Tibial nerve (tissue), 4 donors: ENCODE measurements at places on chromosomes 2 and 18.

- no peak for DNase-seq
Measured at GRCh38 chr2:119249311-119249710, 25.7 kb downstream of the STEAP3 start.

- no peak for DNase-seq
Measured at GRCh38 chr2:237594514-237594871, 4.0 kb upstream of the RAB17 start.

DNA sequence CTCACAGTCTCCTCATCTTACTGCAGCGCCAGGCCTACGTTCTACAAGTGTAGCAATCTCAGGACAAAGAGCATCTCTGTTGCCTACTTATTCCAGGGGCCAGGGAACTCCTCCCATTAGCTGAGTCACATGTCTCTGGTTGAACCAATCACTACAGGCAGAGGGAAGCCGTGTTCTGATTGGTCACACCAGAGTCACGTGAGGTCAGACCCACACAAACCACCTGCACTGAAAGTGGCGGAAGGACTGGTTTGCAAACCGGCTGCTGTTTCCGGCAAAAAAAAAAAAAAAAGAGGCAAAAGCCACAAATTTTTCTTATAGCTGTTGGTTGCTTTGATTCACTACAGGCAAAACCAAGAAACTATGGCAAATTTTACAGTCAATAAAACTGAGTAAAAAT lies 21.9 kb upstream of the USP14 start:
- DNase-seq, result no peak

DNA sequence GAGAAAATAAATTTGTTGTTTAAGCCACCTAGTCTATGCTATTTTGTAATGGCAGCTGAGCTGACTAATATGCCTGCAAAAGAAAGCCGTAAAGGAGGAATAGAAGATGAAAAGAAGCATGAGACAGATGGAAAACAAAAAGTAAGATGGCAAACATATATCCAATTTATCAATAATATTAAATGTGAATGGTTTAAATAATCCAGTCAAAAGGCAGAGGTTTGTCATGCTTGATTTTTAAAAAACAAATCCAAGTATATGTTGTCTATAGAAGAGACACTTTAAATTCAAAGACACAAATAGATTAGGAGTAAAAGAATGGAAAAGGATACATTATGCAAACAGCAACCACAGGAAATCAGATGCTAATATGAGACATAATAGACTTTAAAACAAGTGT lies 35.4 kb upstream of the EMILIN2 start:
- no peak for DNase-seq

- no peak for DNase-seq
Measured at GRCh38 chr18:49976001-49976400, 162.7 kb upstream of the ACAA2 start.

DNA sequence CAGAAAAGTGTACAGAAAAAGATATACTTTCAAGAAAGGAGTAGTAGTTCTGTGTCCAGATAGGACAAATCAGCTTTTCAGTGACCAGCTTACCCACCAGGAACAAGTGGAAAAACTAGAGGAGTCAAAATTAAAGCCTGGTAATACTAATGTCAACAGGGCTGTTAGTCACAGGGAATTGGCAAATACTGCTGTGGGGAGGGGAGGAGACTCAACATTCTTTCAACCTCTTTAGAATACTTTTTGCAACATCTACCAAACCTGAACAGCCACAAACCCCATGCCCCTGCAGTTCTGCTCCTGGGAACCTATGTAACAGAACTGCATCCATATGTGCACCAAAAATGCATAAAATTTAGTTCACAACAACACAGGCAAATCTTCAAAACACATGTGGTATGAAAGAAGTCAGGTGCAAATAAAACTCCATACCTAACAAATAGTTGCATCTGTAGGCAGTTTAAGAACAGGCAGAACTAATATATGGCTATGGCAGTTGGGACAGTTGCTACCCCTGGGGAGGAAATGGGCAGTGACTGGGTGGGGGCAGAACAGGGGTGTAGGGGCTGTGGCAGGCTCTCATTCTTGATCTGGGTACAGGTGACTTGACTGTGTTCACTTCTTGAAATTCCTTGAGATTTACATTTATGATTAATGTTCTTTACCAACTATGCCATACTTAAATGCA lies 9.7 kb downstream of the CMPK2 start:
- no peak for DNase-seq

DNA sequence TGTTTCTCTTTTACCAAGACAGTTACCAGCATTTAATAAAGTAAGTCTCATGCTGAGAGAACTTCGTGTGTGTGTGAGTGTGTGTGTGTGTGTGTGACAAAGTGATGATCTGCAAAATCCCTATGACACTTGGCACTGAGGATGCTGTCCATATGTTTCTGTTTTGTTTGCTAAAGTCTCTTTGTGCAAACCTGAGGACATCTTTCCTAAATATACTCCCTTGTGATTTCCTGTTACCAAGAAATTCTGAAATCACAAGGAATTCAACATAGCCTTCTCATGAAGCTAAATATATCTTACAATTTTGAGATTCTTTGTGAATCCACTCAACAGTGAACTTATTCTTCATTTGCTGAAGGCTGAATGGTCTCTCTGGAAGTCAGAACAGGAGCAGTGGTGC lies 1359.7 kb upstream of the NRXN1 start:
- no peak for DNase-seq

- DNase-seq, result no peak
Measured at GRCh38 chr2:130827502-130828251, 9.0 kb upstream of the ARHGEF4 start.

GRCh38 chr2:58481670-58482069 lies 240.5 kb upstream of the FANCL start:
- DNase-seq, result no peak

GRCh38 chr2:69087211-69087911 lies 74.4 kb downstream of the ANTXR1 start:
- DNase-seq, result no peak

DNA sequence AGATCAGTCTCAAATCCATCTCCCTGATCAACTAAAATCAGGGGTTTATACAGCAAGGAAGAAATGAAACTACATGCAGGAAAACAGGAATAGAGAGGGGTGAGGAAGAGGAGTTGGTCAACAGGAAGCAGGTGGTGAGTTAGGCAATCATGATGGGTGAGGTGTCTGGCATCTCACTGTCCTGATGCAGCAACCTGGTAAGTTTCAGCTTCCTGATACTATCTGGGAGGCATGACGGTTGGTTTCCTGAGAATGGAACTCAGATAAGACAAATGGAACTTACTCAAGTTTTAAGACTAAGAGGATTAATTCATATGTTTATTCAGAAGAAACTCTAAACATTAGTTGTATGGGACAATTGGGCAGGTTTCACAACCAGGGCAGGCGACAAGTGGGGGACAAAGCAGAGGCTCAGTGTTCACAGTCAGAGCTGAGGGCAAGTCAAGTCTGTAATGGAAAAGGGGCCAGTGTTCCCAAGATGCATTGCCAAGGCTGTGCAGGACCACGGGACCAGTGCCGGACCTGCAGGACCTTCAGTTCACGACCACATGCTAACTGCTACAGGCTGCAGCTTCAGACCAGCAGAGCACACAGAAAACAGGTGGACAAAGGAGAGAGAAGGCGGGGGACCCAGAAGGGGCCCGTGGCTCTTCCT lies 17.7 kb upstream of the GALM start:
- DNase-seq, result no peak

GRCh38 chr2:62032096-62032495 lies 126.6 kb downstream of the COMMD1 start:
- DNase-seq, result no peak

DNA sequence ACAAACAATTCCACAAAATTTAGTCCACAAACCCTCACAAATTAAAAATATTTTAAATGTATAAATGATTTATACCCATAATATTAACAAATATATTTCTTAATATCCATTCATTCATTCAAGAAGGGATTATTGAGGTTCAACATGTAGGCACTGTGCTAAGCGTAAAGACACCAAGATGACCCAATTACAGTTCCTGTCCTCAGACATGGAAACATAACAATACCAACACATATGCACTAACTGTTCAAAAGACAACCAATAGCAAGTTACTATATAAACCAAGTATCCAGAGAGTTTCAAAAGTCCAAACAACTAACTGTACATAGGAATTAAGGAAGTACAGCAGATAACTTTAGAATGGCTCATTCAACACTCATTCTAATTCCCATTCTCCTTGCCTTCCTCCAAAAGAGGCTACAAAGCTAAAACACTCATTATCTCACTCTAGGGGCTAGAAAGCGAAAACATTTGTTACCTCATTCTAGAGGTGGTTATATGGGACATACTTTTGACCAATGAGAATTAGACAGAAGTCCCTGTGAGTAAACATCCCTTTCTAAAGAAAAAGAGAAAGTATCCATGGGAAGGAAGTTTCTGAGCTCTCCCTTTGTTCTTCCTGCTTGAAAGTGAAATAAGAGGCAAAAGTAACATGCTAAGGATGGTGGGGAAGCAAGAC lies 292.4 kb downstream of the ZEB2 start:
- no peak for DNase-seq
